ENCODE measurements at places on chromosomes 3 and 15.

DNA sequence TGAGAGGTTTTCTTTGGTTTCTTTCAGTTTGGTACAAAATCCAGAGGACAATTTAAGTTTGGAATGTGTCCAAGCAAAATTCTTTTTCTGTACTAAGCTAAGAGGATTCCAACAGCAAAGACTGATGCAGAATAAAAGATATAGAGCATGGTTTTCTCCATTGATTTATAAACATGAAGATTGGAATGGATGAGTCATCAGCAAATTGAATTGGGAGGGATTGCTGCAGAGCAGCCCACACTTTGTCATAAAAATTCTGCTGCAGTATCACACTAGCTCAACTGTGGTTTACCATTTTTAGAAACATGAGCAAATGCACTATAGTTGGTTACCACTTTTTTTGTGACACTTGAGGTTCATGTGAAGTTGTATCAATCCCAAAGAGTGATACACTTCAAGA lies 16.1 kb upstream of the LARP6 start:
- DNase-seq, result no peak

- no peak for DNase-seq
Observed at GRCh38 chr3:171262431-171262830, 197.8 kb downstream of the TNIK start.

GRCh38 chr3:108835101-108835500 lies 12.5 kb downstream of the TRAT1 start:
- no peak for DNase-seq

GRCh38 chr15:64349375-64349774 lies 6.6 kb downstream of the CSNK1G1 start:
- DNase-seq, result no peak

DNA sequence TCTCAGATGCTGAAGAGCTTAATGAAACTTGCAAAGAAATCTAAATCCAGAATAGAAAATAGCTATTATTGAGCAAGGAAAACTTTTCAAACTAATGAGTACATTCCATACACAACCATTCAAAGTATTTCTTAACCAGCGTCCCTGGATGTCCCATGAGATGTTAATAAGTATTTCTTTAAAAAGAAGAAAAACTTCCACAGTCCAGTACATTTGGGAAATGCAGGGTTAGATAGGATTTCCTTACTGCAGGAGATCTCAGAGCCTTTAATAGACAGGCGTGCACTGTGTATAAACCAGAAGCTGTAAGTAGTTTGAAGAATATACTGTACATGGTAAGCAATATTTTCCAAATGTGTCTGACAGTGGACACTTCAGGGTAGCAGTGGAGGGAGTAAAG lies 29.6 kb upstream of the BHLHE40 start:
- no peak for DNase-seq

DNA sequence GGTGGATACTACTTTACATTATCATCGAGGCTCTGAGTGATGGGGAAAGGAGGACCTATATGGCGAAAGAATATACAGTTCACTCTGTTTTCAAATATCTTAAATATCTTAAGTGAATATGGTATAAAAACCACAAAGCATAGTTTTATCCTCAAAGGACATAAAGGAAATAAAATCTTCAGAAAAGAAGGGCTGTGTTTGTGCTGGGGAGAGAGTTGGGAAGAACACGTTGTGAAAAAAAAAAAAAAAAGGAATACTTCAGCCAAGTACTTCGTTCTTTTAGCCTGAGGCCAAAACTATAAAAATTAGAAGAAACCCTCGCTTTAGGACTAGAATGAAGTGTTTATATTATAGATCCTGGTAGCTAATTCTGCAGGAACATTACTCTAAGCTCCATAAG lies 10.2 kb upstream of the TMEM212 start:
- DNase-seq, result no peak

- no peak for DNase-seq
Observed at GRCh38 chr15:45179221-45179985, 8.4 kb downstream of the SHF start.

GRCh38 chr15:64630396-64631107 lies 144.8 kb downstream of the RBPMS2 start:
- DNase-seq, result no peak

DNA sequence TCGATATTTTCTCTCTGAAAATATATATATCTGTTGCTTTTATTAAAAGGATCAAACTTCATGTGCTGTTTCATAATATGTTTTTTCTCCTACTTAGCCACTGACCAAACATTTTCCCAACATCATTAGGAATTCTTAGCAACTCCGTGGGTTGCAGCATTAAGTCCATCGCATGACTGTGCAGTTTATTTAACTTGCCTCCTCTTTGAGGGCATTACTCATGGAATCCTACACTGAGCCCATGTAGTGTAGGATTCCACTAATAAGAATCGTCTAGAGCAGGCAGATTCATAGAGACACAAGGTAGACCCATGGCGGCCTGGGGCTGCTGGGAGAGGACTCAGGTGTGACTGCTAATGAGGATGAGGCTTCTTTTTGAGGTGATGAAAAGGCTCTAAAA lies 49.3 kb downstream of the CMTM6 start:
- no peak for DNase-seq

DNA sequence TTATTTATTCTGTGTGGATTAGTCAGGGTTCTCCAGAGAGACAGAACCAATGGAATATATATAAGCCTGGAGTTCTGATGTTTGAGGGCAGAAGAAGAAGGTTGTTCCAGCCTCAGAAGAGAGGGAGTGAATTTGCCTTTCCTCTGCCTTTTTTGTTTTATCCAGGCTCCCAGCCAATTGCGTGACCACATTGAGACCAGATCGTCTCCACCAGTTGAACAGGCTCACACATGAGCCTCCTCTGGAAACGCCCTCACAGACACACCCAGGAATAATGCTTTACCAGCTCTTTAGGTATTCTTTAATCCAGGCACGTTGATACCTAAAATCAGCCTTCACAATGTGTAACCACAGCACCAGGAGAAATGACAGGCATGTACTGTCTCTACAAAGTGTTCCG lies 923.1 kb downstream of the TBL1XR1 start:
- DNase-seq, result no peak

DNA sequence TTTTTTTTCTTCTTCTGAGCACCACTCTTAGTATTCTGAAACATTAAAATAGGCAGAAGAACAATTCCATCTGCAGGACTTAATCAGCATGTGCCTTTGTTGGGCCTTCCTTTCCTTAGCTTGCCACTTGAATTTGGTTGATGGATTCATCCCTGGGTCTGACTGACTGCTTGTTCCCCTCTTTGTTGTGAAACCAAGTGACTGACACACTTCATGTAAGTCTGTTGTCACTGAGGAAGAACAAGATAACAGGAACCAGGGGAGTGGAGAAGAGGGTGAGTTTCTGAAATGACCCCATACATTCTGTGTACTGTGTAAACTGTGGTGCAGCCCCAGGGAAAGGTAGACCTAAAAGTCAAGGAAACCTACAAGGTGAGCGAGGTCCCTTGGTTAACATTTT lies 188.7 kb upstream of the TBC1D5 start:
- no peak for DNase-seq

DNA sequence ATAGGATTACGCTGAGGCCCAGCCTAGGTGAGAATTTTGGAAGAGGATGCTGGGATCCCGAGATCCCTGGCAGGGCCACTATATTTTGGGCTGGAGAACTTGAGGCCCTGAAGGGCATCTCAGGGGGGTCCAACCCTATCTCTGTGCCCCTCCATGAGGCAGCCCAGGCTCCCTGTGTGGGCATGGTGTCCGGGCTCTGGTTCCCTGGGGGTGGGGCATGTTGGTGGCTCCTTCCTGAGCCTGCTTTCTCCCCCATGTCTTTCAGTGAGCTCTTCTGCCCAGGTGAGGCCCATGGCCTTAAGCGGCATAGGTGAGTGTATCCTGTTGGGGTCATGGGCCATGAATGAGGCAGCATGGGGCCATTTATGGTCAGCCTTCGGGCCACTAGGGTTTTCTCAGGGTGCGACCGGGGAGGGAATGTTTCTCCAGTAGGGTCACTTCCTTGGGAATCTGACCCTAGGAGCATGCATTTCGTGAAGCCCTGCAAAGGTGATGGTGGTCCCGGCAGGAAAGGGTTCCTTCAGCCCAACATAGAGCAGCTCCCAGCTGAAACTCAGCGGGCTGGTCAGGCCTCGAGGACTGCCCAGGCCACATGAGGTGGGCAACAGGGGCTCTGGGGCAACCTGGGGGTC lies 191.3 kb downstream of the UBE3A start:
- DNase-seq, result no peak

- no peak for DNase-seq
Observed at GRCh38 chr15:101458908-101459578, 30.5 kb downstream of the PCSK6 start.
